ENCODE measurements at places on chromosomes 6 and 20.
A peak's percentile ranks its signal among the peaks of the same experiment; 100 is the strongest.

DNA sequence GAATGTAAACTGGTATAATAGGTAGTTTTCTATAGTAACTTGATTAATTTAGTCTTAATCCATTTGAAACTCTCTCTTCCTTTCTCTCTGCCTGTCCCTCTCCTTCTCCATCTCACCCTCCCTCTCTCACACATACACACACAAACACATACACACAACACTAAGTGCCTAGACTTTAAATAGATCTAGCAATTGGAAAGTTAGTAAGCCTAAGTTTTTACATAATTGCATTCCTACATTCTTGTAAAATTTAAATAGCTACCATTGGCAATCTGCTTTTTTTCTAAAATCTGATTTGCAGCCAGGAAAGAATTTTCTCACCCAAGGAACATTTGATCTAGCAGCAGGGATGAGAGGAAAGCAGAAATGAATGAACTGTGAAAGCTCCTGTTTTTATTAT lies 15.7 kb downstream of the GFRA4 start:
- DNase-seq: no peak

- DNase-seq: no peak
Measured at GRCh38 chr20:57795342-57795697, 85.5 kb upstream of the PMEPA1 start.

- DNase-seq: no peak
Measured at GRCh38 chr20:47664068-47664437, 121.2 kb downstream of the SULF2 start.

DNA sequence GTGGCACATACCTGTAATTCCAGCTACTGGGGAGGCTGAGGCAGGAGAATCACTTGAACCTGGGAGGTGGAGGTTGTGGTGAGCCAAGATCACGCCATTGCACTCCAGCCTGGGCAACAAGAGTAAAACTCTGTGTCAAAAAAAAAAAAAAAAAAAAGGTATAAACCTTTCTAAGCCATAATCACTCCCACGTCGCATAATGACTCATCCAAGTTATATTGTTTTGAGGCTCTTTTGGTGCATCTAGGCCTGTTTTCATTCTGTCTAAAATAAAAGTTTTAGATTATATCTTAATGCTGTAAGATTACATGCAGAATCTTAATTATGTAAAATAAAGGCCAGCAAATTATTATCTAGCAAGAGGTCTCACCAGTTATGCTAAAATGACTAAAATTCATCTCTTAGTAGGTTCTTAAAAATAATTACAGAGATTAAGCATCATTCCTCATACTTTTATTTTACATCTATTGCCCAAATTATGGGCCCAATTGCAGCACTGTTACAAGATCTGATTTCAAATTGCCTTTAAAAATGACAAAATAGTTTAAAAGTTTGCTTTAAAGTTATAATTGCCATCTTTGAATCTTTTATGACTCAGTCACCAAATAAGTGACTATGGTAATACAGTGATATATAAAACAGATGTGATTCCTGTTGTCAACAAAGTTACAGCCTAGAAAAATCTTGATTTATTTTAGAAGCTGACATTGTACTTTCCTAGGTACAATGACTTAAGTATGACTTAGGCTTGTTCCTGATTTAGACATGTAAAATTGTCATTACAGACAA lies 10.4 kb upstream of the SUMO4 start:
- DNase-seq: no peak

GRCh38 chr20:36273414-36274180 lies 32.5 kb upstream of the DLGAP4 start:
- DNase-seq: no peak

GRCh38 chr6:5990786-5991185 lies 15.9 kb downstream of the NRN1 start:
- DNase-seq: no peak

DNA sequence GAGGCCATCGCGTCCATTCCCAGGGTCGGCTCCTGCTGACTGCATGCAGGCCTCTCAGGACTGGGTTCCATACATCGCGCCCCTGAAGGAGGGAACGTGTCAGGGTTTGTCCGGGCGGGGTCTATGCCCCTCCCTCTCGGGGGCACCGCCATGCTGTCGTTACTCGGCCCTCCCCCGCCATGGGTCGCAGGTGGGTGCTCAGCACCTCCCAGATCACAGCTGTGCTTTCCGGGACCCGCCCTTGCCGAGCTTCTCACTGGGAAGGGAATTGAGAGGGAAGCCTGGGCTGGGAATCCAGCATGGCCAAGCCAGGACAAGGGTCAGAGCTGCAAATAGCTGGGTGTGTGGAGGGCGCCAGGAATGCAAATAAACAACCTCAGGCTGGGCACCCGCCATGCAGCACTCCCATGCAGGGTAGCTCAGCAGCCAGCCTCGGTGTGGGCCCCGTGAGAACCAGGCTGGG lies at the start of gene FRMD1:
Gene FRMD1, minus strand, starts transcription at position 270 of the 463 bp plus-strand sequence. Its CDS starts 118 bp downstream, at position 152.
- DNase-seq: no peak

DNA sequence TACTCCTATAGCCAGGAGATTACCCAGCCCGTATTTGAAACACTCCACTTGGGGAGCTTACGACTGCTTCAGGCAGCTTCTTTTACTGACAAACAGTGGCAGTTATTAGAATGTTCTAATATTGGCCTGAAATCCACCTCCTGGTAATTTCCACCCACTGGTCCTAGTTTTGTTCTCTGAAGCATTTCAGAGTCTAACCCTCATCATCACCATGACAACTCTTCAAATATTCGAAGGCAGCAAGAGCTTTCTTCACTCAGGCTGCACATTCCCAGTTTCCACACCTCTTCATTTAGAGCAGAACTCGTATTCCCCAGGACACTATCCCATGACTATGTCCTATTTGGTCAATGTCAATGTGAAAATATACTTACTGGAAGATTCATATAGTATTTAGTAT lies 325.6 kb downstream of the UBE3D start:
- DNase-seq: no peak

GRCh38 chr6:149129371-149130077 lies 188.0 kb upstream of the TAB2 start:
- DNase-seq: no peak

- DNase-seq: no peak
Measured at GRCh38 chr6:9405825-9406224, 970.5 kb upstream of the SLC35B3 start.

DNA sequence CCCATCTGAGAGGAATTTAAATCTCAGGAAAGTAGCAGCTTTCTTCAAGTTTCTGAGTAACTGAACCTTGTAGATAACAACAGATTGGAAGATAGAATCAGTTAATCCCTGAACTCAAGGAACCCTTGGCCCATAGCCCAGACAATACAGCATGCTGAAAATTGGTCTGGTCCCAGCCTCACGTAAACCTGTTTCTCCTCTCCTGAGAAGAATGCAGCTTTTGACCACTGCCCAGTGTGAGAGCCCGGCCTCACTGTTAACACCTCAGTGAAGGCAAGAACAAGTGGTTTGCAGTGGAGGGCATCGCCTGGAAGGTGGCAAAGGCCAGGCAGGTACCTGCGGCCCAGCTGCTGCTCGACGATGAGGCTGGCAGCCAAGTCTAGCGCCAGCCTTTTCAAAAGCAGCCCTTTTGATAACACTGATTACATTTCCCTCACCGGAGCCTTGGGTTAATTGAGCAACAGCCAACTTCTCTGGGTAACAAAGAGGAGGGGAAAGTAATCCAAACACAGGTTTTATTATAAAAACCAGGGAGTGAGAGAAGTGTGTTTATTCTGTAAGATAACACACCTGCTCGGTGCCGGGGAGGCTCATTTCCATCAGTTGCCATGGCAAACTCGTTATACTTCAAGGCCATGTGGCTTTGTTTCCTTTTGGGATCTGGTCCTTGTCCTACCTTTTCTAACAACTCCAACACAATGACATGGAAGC lies 54.0 kb downstream of the TRAF3IP2 start:
- no peak for DNase-seq

DNA sequence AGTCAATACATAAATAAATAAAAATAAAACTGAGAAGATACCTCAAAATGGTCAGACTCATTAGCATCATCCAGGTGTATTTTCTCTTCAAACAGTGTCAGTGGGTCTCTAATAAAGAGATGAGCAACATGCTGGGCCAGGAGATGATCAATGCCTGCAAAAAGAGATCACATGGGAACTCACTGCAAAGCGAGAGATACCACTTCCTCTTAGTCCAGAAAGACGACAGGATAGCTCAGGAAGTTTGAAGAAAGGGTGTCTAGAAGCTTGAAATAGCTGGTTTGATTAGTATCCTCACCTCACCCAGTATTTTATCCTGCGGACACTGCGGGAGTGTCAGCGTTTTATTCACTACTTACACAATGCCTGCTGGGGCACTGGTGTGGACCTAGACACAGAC lies 38.0 kb downstream of the GCLC start:
- no peak for DNase-seq

GRCh38 chr6:169955731-169956437 lies 204.5 kb downstream of the ERMARD start:
- DNase-seq: no peak

GRCh38 chr6:24448828-24449525 lies 40.4 kb downstream of the GPLD1 start:
- DNase-seq: no peak

- no peak for DNase-seq
Measured at GRCh38 chr6:5667737-5668136, 339.0 kb downstream of the NRN1 start.

- DNase-seq: no peak
Measured at GRCh38 chr6:76057469-76057868, 15.0 kb downstream of the IMPG1 start.

DNA sequence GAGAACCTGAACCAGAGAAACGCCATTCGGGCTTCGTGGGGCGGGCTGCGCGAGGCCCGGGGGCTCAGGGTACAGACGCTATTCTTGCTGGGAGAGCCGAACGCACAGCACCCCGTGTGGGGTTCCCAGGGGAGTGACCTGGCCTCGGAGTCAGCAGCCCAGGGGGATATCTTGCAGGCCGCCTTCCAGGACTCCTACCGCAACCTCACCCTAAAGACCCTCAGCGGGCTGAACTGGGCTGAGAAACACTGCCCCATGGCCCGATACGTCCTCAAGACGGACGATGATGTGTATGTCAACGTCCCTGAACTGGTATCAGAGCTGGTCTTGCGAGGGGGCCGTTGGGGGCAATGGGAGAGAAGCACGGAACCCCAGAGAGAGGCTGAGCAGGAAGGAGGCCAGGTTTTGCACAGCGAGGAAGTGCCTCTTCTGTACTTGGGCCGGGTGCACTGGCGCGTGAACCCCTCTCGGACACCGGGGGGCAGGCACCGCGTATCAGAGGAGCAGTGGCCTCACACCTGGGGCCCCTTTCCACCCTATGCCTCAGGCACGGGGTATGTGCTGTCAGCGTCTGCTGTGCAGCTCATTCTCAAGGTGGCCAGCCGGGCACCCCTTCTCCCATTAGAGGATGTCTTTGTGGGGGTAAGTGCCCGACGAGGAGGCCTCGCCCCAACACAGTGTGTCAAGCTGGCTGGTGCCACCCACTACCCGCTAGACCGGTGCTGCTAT lies 904 bp downstream of the B3GALT4 start:
- no peak for DNase-seq

DNA sequence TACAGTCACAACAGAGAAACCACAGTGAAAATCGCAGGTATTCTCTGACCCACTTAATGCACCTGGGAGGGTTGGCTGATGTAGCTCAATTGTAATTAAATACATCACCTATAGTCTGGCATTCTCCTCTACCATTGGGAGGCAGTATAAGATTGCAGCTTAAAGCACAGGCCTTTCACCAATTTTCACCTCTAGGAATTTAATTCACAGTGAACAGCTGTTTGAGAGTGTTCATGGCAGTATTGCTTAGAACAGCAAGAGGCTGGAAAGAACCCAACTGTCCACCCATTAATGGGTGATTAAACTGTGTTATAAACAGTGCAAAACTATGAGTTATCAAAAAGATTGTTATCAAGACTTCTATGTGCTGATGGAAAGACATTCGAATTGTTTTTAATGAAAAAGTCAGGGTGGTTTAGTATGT lies 2.0 kb downstream of the EDEM2 start:
- peak; percentile 26 for DNase-seq

GRCh38 chr6:47106721-47107197 lies 64.6 kb upstream of the ADGRF1 start:
- no peak for DNase-seq

GRCh38 chr6:35876902-35877301 lies 44.0 kb downstream of the SRPK1 start:
- no peak for DNase-seq

GRCh38 chr20:575230-575629 lies 31.6 kb upstream of the CSNK2A1 start:
- no peak for DNase-seq

- DNase-seq: no peak
Measured at GRCh38 chr6:141388666-141389065, 744.1 kb upstream of the GJE1 start.

DNA sequence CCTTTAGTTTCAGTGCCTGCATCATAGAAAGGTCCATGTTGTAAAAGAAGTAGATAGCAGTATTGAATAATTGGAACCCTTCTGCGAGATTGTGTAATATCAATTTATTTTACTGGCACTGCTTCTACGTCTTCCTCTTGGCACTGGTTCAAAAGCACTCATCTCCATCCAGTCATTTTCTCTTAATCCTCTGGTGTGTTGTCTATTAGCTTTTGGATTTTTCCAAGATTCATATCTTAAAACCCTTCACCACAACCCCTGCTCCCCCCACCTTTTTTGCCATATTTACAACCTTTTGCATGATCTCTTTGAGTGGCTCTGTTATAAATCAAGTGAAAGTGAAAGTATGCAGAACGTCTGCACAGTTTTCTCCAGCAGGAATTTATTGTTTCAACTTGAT lies 76.6 kb upstream of the HSF2 start:
- DNase-seq: no peak

- DNase-seq: no peak
Measured at GRCh38 chr6:127477658-127478057, 18.5 kb upstream of the KIAA0408 start.

GRCh38 chr6:133891149-133891926 lies 2.4 kb downstream of the TCF21 start:
- DNase-seq: peak; percentile 55

- DNase-seq: no peak
Measured at GRCh38 chr20:36527331-36528125, 13.8 kb upstream of the MYL9 start.

DNA sequence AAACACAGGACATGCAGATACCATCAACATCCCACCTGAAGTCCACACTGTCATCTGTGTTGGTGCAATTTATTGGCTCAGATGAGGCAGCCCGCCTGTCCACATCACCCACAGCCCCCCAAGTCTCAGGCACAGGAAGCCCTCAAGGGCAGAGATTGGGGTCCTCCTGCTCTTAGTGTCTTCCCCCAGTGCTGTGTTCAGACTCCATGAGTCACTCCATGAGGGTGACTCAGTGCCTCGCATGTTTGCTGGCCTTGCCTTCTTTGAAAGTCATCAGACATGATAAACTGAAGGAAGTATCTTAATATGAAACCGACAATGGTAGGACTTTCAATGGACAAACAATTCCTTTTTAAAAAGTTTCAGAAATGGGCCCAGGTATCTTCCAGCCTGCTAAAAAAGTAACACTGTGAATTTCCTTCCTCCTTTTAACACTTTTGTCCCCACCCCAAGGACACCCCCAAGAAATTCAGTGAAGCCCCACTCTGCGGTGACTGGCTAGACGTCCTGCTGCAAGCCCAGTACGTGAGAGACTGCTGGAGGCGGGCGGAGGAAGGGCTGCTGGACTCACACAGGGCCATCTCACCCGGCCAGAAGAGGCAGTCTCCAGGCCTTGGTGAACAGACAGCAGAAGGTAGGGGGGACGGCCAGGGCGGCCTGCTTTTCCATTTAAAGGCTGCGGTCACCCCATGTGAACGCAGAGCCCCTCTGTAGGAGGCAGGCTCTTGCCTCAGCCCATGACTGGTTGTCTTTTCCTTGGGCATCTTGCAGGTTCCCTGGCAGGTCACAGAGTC lies 43.0 kb upstream of the KCNK16 start:
- no peak for DNase-seq

All from left kidney (tissue), 8 donors.